ENCODE measurements at places on chromosomes 6 and 20.

- DNase-seq: no peak
Measured at GRCh38 chr20:46364670-46365486, 41.5 kb downstream of the ELMO2 start.

DNA sequence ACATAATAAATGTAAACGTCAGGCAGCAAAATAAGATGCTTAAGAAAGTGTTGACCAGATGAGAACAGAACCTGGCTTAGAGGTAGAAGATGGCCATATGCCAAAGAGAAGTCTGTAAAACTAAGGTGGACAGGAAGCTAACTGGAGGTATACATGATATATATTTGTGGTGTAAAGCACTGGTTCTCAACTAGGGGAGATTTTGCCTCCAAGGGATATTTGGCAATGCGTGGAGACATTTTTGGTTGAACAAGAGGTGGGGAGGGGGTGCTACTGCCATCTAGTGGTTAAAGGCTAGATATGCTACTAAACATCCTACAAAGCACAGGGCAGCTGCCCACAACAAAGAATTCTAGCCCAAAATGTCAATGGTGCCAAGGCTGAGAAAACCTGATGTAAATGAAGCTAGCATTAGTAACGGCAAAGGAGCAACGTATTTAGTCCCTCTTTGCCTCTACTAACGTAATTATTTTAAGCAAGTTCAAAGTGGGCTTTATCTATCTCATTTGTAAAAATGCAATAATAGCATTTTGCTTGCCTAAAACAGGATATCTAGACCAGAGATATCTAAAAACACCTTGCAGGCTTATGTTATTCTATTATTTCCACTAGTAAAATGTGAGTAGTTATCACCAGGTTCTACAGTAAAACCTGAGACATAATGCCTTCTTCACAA is 182.6 kb downstream of the RNGTT start:
- DNase-seq: no peak

GRCh38 chr6:44177691-44178423 is 19.2 kb downstream of the CAPN11 start:
- DNase-seq: no peak

GRCh38 chr20:62659488-62660239 is 17.4 kb downstream of the SLCO4A1 start:
- no peak for DNase-seq

DNA sequence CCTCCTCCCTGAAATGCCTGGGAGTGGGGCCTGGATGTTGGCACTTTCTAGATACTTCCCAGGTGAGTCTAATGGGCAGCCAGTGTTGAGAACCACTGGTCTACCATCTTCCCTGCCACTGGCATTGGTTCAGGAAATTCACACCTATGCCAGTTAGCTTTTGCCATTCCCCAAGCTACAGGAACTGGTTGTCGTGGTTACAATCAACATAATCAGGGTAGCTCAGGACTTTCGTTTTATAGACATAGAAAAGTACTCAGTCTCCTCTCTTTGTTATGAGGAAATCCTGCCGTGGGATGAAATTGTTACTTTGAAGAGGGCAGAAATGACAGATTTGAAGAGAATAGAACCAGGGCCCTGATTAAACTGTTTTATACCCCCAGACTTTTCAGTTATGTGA is 127.9 kb upstream of the FOXO3 start:
- no peak for DNase-seq

DNA sequence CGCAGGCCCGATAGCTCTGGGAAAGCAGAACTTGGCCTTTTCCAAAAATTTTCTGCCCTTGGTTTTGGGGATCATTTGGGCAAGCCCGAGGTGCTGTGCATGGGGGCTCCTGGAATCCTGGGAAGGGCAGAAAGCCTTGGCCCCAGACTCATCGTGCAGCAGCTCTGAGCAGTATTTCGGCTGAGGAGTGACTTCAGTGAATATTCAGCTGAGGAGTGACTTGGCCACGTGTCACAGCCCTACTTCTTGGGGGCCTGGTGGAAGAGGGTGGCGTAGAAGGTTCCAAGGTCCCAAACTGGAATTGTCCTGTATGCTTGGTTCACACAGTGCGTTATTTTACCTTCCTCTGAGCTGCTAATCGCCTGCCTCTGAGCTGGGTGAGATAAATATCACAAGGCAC is 1.1 kb upstream of the BMP2 start:
- no peak for DNase-seq

DNA sequence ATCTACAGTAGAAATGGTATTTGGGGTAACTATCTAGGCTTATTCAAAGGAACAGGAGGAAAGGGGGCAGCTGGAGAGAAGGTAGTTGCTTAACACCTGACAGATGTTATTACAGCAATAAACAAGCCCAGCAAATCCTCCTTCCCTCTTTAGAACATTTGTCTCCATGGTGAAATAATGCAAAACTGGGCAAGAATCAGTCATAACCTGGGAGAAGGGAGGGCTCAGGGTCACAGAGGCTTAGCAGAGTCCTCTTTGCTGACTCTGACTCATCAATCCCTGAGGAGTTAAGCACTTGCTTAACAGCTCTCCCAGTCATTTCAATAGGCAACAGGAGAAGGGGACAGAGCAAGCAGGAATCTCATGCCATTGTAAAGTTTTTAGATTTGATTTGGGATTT is 230.3 kb downstream of the IBTK start:
- no peak for DNase-seq
